ENCODE measurements at places on chromosomes 13 and 19. TPM values are rescaled to one million over a fixed set of nuclear protein-coding genes. Genes with fewer than 3 reads are reported as not detected.
A peak's percentile ranks its signal among the peaks of the same experiment; 100 is the strongest.

DNA sequence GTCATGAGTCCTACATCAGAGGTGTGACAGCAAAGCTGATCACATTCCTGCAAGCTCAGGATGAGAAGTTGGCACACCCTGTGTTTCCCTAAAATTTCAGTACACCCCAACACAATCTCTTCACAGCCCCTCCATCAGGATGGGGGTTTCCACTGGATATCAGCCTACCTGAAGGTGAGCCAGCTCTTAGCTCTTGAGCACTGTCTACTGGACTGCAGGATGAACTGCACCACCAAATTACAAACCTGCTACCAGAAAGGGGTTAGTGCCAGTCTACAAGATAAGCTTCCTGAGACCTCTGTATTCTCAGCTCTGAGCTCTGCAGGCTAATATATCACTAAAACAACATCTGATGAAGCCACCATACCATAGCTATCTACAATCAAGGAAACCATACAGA is 1616.2 kb upstream of the SPRY2 start:
- H3K27ac ChIP-seq = no peak overlapping the region
- H3K4me1 ChIP-seq = no peaks in the 10 kb centered on the region
- H3K4me3 ChIP-seq = no peak overlapping the region
- H3K27me3 ChIP-seq = no peaks in the 10 kb centered on the region
- no peak for DNase-seq

The THSD8 gene
- 2.8 TPM for total RNA-seq

- no peaks in the 10 kb centered on the region for H3K4me1 ChIP-seq
- no peak overlapping the region for H3K4me3 ChIP-seq
- H3K27me3 ChIP-seq = no peaks in the 10 kb centered on the region
- DNase-seq = no peak
- no peak overlapping the region for H3K27ac ChIP-seq
These were observed 21.5 kb upstream of the SLC39A3 start for GRCh38 chr19:2761309-2761677.

DNA sequence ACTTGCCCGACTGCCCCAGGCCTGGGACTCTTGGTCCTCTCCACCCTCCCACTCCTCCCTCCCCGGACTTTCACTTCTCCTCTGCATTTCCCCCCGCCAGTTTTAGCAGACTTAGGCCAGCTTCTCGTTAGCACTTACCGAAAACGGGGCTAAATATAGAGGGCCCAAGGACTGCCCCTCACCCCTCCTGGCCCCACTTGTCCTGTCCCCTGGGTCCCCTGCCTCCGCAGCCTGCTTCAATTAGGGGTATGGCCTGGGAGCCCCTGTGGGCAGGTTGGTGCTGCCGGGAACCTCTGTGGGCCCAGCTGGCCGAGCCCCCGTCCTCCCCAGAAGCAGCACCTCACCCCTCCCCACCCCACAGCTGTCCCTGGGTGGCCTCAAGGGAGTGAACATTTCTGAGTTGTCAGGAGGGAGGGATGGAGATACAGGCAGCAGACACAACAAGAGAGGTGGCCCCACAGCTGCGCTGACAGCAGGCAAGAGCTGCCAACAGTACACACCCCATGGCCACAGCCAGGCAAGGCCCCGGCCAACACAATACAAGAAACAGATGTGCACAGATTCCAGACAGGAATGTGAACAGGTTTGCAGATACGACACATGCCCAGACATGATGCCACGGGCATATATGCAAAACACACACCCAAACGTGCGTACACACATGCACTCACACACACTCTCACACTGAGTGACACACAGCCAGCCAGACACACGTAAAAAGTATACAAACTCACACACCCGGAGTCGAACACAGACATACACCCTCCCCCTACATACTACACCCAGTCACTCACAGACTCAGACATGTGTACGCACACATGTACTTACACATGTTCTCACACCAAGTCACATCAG is 2.6 kb downstream of the POU2F2 start:
- no peak for DNase-seq
- H3K4me3 ChIP-seq = peak overlapping the region; percentile 32
- no peaks in the 10 kb centered on the region for H3K36me3 ChIP-seq
- H3K27ac ChIP-seq = peak overlapping the region; percentile 36

The IFNL1 gene
- 1.4 TPM for total RNA-seq

- H3K36me3 ChIP-seq = no peaks in the 10 kb centered on the region
- DNase-seq = no peak
- no peaks in the 10 kb centered on the region for H3K27me3 ChIP-seq
- no peak overlapping the region for H3K4me3 ChIP-seq
These were observed 108.3 kb downstream of the POSTN start for GRCh38 chr13:37490176-37490779.

GRCh38 chr19:30670562-30671366 is 298.6 kb downstream of the ZNF536 start:
- no peak overlapping the region for H3K4me3 ChIP-seq
- no peak overlapping the region for H3K27ac ChIP-seq
- no peaks in the 10 kb centered on the region for H3K36me3 ChIP-seq
- DNase-seq = no peak
- peaks cover 5% of the 10 kb centered on the region for H3K27me3 ChIP-seq
- H3K4me1 ChIP-seq = no peaks in the 10 kb centered on the region

DNA sequence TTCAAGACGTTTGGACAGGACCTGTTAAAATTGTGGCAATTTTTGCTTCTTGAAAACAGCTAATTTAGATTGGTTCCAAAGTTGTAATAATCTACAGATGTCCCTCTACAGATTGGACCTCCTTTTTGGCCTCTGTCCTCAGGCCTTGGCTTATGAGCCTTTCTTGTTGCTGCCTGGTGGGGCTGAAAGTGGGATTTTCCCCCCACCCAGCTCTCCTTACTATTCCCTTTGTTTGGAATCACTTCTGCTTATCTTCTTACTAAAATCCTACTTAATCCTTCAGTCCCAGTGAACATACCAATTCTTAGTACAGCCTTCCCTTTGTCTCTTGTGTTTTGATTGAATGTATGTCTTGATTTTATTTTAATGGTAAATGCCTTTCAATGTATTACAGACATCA is 63.5 kb upstream of the TEX29 start:
- no peak overlapping the region for H3K4me3 ChIP-seq
- no peak for DNase-seq
- no peak overlapping the region for H3K27ac ChIP-seq
- peaks cover 20% of the 10 kb centered on the region for H3K36me3 ChIP-seq
- H3K4me1 ChIP-seq = no peaks in the 10 kb centered on the region
- no peaks in the 10 kb centered on the region for H3K27me3 ChIP-seq

DNA sequence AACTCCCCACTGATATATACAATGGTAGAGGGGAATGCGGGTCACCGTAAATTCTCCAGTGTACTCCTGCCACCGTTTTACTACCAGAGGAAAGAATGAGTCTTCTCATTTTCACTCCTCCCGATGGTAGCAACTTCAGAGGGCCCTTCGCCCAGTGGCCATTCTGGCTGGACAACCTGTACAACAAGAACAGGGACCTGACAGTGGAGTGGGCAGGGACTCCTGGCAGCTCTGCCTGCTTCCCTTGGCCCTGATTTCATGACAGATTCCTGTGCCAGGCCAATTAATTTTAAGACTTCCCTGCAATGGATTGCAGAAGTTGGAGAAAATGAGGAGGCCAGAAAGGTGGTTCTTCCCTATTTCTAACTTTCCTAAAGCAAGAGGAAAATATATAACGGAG is 148.9 kb downstream of the GPC6 start:
- H3K36me3 ChIP-seq = no peaks in the 10 kb centered on the region
- DNase-seq = no peak
- no peak overlapping the region for H3K27ac ChIP-seq
- no peaks in the 10 kb centered on the region for H3K27me3 ChIP-seq
- H3K4me1 ChIP-seq = no peaks in the 10 kb centered on the region

DNA sequence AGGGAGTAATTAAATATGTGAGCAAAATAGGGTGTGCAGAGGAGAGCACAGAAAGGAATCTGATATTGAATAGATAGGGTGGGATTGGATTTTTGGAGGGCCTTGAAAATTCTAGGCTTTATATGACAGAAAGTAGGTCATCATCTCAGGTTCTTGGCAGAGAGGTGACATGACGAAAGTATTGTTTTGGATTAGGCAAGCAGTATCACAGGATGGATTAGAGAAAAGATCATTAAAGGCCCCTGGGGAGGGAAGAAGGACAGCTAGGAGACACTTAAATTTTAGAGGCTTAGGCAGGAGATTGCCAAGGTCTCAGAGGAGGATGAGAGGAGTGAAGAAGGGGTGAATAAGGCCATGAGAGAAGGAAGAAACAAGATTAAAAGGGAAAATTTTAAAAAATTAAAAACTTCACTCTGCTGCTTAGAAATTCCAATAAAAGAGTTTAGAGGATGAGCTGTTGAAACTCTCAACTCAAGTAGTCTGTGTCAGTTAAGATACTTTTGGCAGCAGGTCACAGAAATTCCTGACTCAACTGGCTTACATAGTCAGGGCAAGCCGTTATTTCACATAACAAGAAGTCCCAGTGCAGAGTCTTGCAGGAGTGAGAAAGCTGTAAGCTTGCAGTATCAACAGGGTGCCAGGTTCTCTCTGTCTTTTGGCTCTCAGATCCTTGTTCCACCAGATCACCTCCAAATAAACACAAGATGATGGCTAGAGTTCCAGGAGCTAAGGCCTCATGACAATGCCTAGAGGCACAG is 8.8 kb downstream of the GPC6 start:
- H3K36me3 ChIP-seq = no peaks in the 10 kb centered on the region
- no peaks in the 10 kb centered on the region for H3K4me1 ChIP-seq
- no peak for DNase-seq
- no peak overlapping the region for H3K27ac ChIP-seq

The GPR4 gene
- 0.12 TPM for total RNA-seq

The MAB21L1 gene
- not detected for total RNA-seq

DNA sequence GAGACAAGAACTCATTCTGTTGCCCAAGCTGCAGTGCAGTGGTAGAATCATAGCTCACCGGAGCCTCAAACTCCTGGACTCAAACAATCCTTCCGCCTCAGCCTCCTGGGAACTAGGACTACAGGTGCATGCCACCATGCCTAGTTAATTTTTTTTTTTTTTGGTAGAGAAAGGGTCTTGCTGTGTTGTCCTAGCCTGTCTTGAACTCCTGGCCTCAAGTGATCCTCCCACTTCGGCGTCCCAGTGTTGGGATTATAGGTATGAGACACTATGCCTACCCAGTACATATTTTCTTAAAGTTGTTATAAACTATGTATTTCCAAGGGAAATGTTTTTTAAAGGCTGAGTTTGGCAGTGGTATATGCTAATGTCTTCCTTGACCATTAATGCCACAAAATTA is 412.6 kb downstream of the KLF12 start:
- no peak for DNase-seq
- peaks cover 4% of the 10 kb centered on the region for H3K36me3 ChIP-seq
- no peak overlapping the region for H3K4me3 ChIP-seq
- H3K4me1 ChIP-seq = peaks cover 10% of the 10 kb centered on the region

The RPS28 gene
- total RNA-seq = 1,403 TPM

DNA sequence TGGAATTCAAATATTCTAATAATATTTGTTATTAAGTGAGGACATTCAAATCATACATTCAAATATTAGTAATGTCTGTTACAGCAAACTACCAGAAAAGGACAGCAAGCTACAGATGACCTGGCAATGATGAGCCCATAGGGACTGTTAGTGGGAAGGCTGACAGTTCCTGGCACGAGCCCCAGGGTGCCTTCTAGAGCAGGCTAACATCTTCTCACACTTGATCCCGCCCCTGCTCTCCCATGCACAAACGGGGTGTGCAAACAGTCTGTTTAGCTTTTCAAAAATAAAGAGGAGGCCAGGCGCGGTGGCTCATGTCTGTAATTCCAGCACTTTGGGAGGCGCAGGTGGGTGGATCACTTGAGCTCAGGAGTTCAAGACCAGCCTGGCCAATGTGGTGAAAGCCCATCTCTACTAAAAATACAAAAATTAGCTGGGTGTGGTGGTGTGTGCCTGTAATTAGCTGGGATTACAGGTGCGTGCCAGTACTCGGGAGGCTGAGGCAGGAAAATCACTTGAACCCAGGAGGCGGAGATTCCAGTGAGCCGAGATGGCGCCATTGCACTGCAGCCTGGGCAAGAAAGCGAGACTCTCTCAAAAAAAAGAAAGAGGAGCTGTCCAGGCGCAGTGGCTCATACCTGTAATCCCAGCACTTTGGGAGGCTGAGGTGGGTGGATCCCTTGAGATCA is 9.6 kb upstream of the GARRE1 start:
- no peaks in the 10 kb centered on the region for H3K36me3 ChIP-seq
- no peak overlapping the region for H3K27ac ChIP-seq
- no peaks in the 10 kb centered on the region for H3K27me3 ChIP-seq

The PSG1 gene
- not detected for total RNA-seq

GRCh38 chr13:50511877-50512341 is 331.6 kb downstream of the DLEU7 start:
- no peaks in the 10 kb centered on the region for H3K27me3 ChIP-seq

DNA sequence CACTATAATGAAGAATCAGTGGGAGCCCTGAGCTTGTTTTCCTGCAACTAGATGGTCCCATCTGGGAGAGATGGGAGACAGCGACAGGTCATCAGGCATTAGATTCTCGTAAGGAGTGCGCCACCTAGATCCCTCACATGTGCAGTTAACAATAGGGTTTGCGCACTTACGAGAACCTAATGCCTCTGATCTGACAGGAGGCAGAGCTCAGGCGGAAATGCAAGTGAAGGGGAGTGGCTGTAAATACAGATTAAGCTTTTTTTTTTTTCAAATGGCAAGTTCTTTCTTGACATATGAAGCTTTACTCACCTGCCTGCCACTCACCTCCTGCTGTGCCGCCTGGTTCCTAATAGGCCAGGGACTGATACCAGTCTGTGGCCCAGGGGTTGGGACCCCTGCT is 14.4 kb downstream of the CDC16 start:
- H3K4me1 ChIP-seq = no peaks in the 10 kb centered on the region
- peaks cover 90% of the 10 kb centered on the region for H3K36me3 ChIP-seq
- H3K27me3 ChIP-seq = no peaks in the 10 kb centered on the region
- no peak overlapping the region for H3K27ac ChIP-seq
- no peak for DNase-seq

GRCh38 chr19:17061691-17062090 is 13.6 kb downstream of the HAUS8 start:
- H3K27me3 ChIP-seq = no peaks in the 10 kb centered on the region
- H3K36me3 ChIP-seq = peaks cover 21% of the 10 kb centered on the region
- DNase-seq = no peak
- H3K27ac ChIP-seq = no peak overlapping the region
- H3K4me3 ChIP-seq = no peak overlapping the region

DNA sequence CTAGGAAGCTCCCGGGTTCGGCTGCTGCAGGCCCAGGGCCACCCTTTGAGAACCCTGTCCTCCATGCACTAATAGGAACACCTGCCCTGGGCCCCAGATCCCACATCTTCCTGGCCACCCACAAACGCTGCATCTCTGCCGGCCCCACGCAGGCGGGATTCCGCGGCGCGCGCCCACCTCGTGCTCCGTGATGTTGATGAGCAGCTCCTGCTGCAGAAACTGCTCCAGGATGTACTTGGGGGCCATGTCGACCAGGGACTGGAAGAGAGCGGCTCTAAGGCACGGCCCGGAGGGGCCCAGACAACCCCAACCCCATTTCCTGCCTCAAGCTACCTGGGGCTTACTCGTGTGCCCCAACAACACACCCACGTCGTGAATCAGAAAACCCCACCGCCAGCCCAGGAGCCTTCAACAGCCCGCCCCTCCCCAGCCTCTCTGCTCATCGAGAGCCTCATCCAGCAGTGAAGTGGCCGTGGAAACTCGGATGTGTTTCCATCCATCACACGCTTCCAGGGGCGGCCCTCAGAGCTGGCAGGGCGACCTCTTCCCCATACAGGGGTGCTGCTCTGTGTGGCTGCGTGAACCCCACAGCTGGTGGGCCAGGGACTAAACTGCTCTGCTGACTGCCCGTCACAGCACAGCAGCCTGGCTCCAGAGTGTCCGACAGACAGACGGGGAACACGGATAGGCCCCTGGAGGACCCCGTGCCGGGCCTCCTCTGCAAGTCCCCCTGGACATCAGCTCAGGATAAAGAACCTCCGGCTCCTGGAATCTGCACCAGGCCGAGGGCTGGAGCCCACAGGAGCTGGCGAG is 4.2 kb downstream of the POLR2E start:
- peaks cover 46% of the 10 kb centered on the region for H3K36me3 ChIP-seq
- peak; percentile 63 for DNase-seq
- no peaks in the 10 kb centered on the region for H3K27me3 ChIP-seq
- H3K27ac ChIP-seq = no peak overlapping the region
- H3K4me1 ChIP-seq = peaks cover 65% of the 10 kb centered on the region

Measured in natural killer cell (primary cell).